ENCODE measurements at places on chromosomes 1 and 21. TPM values are rescaled to one million over a fixed set of nuclear protein-coding genes. Genes with fewer than 3 reads are reported as not detected.

Gene AQP10
- not detected for total RNA-seq

Gene PCP4L1
- 3.6 TPM for total RNA-seq

Gene KLHDC8A
- 177 TPM for total RNA-seq

DNA sequence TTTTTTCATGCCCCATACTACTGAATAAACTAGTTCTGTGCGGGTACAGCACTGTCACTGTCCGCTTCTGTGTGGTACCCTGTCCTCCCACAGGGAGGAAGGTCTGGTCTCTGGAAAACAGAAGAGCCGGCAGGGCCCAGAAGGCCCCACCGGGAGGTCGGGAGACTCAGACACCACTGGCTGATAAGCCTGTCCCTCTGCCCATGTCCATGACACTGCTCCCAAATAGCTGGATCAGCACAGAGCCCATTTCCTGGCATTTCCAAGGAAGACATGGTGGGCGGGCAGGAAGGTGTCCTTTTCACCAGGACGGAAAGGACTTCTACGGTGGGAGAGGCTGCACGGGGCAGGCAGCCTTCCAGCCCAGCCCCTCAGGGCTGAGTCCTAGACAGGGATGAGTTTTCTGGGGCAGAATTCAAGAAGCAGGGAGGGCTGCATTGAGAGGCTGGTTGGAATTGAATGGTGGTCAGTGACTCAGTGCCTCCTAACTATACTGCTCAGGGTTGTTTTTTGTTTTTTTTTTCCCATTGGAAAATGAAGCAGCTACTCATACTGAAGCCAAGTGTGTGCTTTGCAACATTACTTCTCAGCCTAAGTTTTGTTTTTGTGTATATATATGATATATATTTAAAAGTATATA lies 7.1 kb downstream of the PSRC1 start:
- no peak overlapping the region for H3K4me3 ChIP-seq
- no peaks in the 10 kb centered on the region for H3K36me3 ChIP-seq
- H3K27ac ChIP-seq = no peak overlapping the region
- no peaks in the 10 kb centered on the region for H3K27me3 ChIP-seq

- no peaks in the 10 kb centered on the region for H3K36me3 ChIP-seq
- DNase-seq = no peak
- H3K27me3 ChIP-seq = no peaks in the 10 kb centered on the region
- no peak overlapping the region for H3K27ac ChIP-seq
- H3K4me3 ChIP-seq = no peak overlapping the region
These were observed 37.0 kb downstream of the SLC9A1 start for GRCh38 chr1:27117733-27118439.

DNA sequence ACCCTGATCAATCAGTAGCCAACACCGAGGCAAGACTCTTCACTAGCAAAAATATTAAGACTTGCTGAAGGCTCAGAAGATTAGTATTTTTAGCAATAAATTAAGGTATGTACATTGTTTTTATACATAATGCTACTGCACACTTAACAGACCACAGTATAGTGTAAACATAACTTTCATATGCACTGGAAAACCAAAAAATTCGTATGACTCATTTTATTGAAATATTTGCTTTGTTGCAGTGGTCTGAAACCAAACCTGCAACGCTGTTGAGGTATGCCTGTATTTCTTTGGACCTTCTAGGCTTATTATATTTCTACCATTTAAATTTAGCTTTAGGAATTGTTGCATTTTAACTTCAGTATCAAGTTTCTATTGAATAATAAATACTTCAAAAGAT lies 65.8 kb upstream of the BCL9 start:
- no peak overlapping the region for H3K27ac ChIP-seq
- no peak overlapping the region for H3K4me3 ChIP-seq
- H3K27me3 ChIP-seq = no peaks in the 10 kb centered on the region

DNA sequence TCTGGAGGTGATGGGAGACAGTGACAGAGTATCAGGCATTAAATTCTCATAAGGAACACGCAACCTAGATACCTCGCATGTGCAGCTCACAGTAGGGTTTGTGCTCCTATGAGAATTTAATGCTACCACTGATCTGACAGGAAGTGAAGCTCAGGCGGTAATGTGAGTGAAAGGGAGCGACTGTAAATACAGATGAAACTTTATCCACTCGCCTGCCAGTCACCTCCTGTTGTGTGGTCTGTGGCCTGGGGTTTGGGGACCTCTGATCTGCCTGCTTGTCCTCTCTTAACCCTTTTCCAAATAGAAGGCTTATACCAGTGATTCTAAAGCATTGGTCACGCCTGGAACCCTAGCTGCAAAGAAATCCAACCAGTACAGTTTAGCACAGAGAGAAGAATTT lies 15.3 kb downstream of the GABPA start:
- H3K27me3 ChIP-seq = no peaks in the 10 kb centered on the region
- H3K36me3 ChIP-seq = no peaks in the 10 kb centered on the region
- H3K27ac ChIP-seq = no peak overlapping the region
- no peak overlapping the region for H3K4me3 ChIP-seq

DNA sequence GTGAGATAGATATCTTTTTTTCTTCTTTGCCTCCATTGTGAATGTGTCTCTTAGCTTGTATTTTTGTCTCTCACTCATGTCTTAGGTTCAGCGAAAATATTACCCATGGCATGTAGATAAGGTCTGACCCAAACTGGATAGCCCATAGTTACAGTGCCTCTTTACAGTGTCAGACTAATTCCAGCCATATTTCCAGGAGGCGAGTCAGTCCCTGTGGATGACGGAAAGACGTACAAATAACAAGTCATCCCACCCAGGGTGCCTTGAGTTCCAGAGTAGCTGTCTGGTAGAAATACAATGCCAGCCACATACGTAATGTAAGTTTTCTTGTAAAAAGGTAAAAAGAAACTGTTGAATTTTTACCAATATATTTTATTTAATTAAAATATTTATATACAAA lies 157.3 kb downstream of the ZNF281 start:
- no peak overlapping the region for H3K4me3 ChIP-seq
- H3K4me1 ChIP-seq = no peaks in the 10 kb centered on the region
- H3K27ac ChIP-seq = no peak overlapping the region
- DNase-seq = no peak
- H3K27me3 ChIP-seq = no peaks in the 10 kb centered on the region
- H3K36me3 ChIP-seq = no peaks in the 10 kb centered on the region

- no peak overlapping the region for H3K27ac ChIP-seq
- H3K4me1 ChIP-seq = peaks cover 1% of the 10 kb centered on the region
- H3K4me3 ChIP-seq = no peak overlapping the region
- no peaks in the 10 kb centered on the region for H3K27me3 ChIP-seq
- no peak for DNase-seq
- H3K36me3 ChIP-seq = no peaks in the 10 kb centered on the region
These were observed 30.7 kb downstream of the SDCCAG8 start for GRCh38 chr1:243286409-243287122.

DNA sequence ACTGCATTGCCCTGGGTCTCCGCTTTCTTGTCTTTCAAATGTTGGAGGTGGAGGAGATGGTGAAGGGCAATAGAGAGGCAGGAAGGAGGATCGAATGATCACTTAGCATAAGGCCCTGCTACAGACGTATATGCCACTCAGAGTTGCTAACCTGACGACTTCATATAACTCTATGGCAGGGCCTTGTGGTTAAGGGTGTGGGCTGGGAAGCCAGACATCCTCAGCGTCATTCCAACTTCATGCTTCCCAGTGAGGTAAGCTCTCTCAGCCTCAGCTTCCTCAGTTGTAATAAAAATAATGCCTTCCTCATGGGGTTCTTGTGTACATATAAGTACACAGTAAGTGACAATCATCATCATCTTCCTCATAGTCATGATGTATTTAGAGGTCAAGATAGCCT lies 54.6 kb downstream of the CASQ2 start:
- H3K27ac ChIP-seq = no peak overlapping the region
- H3K27me3 ChIP-seq = no peaks in the 10 kb centered on the region
- H3K4me1 ChIP-seq = no peaks in the 10 kb centered on the region
- H3K36me3 ChIP-seq = no peaks in the 10 kb centered on the region
- no peak overlapping the region for H3K4me3 ChIP-seq
- no peak for DNase-seq

DNA sequence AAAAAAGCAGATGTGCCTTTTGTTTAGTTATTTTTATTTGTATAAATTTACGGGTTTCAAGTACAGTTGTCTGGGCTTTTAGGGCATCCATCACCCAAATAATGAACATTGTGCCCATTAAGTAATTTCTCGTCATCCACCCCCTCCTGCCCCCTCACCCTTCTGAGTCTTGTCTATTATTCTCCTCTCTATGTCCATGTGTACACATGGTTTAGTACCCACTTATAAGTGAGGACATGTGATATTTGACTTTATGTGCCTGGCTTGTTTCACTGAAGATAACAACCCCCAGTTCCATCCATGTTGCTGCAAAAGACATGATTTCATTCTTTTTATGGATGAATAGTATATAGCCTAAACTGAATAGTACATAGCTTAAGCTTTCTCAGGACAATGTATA lies 189.2 kb downstream of the ZP4 start:
- H3K4me1 ChIP-seq = no peaks in the 10 kb centered on the region
- no peak for DNase-seq
- H3K4me3 ChIP-seq = no peak overlapping the region
- no peaks in the 10 kb centered on the region for H3K27me3 ChIP-seq

- H3K4me3 ChIP-seq = no peak overlapping the region
- H3K27ac ChIP-seq = no peak overlapping the region
- H3K27me3 ChIP-seq = no peaks in the 10 kb centered on the region
These were observed 202.4 kb upstream of the HMCN1 start for GRCh38 chr1:185531838-185532237.

DNA sequence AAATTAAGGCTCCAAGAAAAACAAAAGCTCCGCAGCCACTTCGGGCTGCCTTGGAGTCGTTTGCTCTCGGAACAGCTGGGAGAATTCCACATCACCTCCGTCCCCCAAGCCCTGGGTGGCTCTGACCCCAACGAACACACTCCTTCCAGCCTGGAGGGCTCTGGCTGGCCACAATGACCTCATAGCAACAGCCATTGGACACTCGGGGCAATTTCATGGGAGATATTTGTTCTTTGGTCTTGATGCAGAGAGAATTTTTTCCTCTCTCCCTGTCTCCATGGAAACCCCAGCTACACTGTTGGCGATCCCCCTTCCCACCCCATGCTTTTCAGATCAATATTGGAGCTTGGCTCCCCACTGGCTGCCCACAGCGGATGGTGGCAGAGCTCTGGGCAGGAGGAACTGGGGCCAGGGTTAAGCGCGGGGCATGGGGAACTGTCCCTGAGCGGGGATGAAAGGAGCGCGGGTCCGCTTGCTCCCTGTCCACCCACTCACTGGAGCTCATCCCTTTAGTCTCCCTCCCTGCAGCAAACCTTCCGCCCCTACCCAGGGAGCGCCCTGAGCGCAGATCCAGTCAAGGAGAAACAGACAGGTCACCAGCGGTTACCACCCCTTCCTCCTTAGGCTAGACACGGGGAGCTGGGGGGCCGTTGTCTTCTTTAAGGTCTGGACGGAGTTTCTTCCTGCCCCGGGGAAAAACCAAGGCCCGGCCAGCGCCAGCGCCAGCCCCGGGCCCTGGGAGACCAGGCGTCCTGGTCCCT lies 1.2 kb downstream of the WNT4 start:
- H3K4me3 ChIP-seq = peak overlapping the region; percentile 41
- H3K36me3 ChIP-seq = no peaks in the 10 kb centered on the region
- DNase-seq = no peak
- peaks cover 9% of the 10 kb centered on the region for H3K4me1 ChIP-seq
- H3K27me3 ChIP-seq = no peaks in the 10 kb centered on the region
- peak overlapping the region; percentile 24 for H3K27ac ChIP-seq

GRCh38 chr1:244197851-244198375 lies 146.8 kb downstream of the ZBTB18 start:
- H3K27ac ChIP-seq = no peak overlapping the region
- no peak overlapping the region for H3K4me3 ChIP-seq
- no peaks in the 10 kb centered on the region for H3K27me3 ChIP-seq
- H3K36me3 ChIP-seq = no peaks in the 10 kb centered on the region

- no peaks in the 10 kb centered on the region for H3K27me3 ChIP-seq
- DNase-seq = no peak
- H3K36me3 ChIP-seq = no peaks in the 10 kb centered on the region
- no peak overlapping the region for H3K4me3 ChIP-seq
These were observed 38.9 kb downstream of the ATP1A1 start for GRCh38 chr1:116411784-116412479.

GRCh38 chr1:110637475-110637874 lies 31.3 kb upstream of the KCNA2 start:
- no peaks in the 10 kb centered on the region for H3K27me3 ChIP-seq
- no peak for DNase-seq
- H3K36me3 ChIP-seq = no peaks in the 10 kb centered on the region
- H3K4me1 ChIP-seq = peaks cover 9% of the 10 kb centered on the region

GRCh38 chr21:20308586-20309315 lies 689.5 kb upstream of the NCAM2 start:
- no peaks in the 10 kb centered on the region for H3K27me3 ChIP-seq
- H3K4me3 ChIP-seq = no peak overlapping the region
- DNase-seq = no peak
- H3K36me3 ChIP-seq = no peaks in the 10 kb centered on the region
- no peak overlapping the region for H3K27ac ChIP-seq
